Esophagus muscularis mucosa (tissue), 4 donors: ENCODE measurements at places on chromosomes 5 and 9. TPM values are rescaled to one million over a fixed set of nuclear protein-coding genes. Genes with fewer than 3 reads are reported as not detected.

Gene OR1J2
- not detected for total RNA-seq

Gene GALNT12
- total RNA-seq, result 12.4 TPM

Gene CDH18
- total RNA-seq, result under 0.01 TPM

Gene PCSK1
- 1.3 TPM for total RNA-seq

Gene FRMD3
- total RNA-seq, result 10.9 TPM

Gene FGF18
- total RNA-seq, result 0.66 TPM
